Glutamatergic neuron (in vitro differentiated cells): ENCODE measurements at places on chromosomes 13 and 19.

DNA sequence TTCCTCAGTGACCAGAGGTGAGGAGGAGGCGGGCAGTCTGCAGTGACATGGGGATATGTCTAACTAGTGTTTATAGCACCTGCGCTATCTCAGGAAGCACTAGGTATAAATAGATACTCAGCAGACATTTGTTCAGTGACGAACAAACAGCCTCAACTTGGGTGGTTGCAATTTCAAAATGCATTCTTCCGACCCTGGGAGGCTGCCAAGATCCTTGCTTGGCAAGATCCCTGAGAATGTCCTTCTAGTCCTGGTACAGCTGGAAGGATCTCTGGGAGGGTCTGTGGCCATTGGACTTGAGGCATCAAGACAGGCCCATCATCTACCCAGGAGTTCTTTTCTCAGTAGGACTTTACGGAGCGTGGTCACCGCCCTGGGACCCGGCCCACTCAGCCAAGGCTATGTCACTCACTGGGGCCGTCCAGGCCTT, 299.5 kb downstream of the ZNF536 start:
- no peak for DNase-seq

- no peak for DNase-seq
These were observed 1.3 kb upstream of the B3GLCT start for GRCh38 chr13:31198519-31198918.

GRCh38 chr13:75481176-75482069, 546 bp downstream of the TBC1D4 start:
- DNase-seq = peak; percentile 60

GRCh38 chr13:101013245-101013644, 338.6 kb upstream of the TMTC4 start:
- DNase-seq = no peak

DNA sequence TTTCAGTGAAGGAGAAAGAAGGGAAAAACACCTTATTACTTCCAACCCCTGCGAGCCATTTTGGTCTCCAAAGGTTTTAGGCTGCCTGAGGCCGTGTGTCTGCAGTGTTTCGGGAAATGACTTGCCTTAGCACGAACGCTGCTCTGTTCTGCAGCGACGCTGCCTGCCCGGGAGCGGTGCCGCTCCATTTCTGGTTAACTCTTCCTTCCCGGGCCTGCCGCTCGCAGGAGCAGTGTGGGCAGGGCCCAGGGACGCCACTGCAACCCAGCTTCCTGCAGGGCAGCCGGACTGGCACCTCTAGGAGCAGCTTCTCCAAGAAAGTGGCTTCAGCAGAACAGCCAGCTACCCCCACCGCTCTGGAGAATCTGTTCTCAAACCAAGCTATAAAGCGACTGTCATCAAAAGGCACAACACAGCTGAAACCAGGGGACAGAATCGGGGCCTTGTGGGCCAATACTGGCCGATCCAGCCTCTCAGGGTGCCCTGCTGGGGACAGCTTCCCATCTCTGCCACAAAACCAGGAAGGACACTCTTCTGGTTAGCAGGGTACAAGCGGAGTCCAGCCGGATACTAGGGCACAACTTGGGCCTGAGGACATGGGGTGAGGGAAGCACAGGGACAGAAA, 72.2 kb downstream of the KCTD15 start:
- no peak for DNase-seq

DNA sequence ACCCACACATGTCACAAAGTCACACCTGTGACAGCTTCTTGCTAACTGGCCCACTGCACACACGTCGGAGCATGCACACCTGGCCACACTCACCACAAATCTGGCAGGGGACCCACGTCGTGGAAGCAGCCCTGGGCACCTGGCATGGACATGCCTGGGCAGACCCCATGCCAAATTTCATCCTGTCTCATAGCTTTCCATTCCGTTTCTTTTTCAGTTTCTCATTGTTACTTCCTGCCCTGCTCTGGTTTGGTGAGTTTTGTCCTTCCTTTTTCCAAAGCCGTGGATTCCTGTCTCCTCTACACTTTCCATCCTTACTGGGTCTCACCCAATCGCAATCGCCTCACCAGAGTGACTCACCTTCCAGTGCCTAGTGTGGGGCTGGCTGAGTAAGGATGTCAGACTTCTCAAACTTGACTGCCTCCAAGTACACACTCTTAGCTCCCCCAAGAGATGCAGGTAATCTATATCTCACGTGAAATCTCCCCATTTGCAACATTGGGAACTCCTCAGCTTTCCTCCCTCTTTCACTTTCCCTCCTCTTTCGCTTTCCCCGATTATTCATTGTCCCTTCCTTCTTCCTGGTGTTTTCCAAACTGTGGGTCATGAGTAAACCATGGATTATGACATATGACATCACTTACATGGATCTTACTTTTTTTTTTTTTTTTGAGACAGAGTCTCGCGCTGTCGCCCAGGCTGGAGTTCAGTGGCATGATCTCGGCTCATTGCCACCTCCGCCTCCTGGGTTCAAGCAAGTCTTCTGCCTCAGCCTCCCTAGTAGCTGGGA, 1.6 kb upstream of the BBC3 start:
- no peak for DNase-seq
